ENCODE measurements at places on chromosomes 1 and 21.

DNA sequence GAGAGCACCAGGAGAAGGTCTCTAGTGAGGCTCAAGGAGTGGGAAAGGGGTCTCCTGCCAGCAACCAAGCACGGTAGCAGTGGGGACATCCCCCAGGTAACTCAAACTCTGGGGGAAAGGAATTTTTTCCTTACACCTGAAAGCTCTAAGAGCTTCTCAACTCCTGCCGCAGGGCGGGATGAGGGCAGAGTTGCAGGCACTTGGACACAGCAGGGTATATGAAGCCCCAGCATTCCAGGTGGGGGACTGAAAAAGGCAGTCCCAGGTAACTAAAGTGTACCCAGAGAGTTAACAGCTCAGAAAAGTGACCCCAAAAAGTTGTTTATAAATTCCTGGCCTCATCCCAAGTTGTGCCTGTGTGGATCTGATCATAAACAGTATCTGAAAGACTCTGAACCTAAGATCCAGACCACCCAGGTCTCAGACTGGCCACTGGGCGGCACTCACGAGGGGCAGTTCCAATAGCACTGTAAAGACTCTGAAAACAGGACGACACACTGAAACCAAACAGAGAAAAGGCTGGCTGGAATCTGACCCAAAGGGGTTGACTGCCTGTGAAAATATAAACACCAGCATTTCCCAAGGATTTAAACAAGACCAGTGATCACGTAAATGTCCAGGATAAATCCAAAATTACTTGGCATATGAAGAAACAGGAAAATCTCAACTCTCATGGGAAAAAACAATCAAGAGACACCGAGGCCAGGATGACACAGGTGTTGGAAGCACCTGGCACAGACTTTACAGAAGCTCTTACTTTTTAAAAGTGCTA, 47.5 kb downstream of the HSF2BP start:
- no peak for DNase-seq

GRCh38 chr1:97270508-97271307, 549.1 kb downstream of the PTBP2 start:
- DNase-seq: no peak

GRCh38 chr1:218547957-218548730, 203.0 kb downstream of the TGFB2 start:
- DNase-seq: no peak

DNA sequence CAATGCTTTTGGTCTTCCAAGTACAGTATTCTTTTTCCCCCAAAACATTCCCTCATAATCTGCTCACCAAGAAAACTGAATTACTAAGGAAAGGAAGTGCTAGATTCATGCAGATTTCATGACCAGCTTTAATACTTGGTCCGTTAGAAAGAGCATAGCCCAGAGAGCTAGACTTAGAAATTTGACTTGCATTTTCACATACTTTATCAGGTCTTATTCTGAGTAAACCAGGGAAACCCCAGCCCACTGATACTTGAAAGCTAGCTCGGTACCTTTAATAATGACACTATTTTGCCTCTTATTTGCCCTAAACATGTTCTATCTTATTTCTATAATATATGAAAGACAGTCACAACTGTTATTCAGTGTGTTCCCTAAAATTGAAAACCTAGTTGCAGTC, 204.5 kb downstream of the TTLL7 start:
- no peak for DNase-seq

DNA sequence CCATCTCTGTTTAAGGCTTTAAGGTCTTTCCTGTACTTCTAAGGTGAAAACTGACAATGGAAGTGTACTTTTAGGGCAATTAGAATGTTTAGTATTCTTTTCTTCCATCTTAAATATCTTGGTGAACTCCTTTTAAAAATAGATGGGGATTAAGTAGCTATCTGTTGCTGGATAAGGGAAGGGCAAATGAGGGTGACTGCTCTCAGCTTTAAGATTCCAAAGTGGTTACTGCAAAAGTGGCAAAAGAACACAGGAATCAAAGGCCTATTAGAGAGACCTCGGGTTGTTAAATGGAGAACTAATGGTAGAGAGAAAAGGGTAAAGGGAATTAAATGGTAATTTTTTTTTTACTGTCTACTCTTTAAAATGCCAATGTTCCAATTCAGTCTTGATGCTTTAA, 774.1 kb upstream of the B3GALT2 start:
- no peak for DNase-seq

DNA sequence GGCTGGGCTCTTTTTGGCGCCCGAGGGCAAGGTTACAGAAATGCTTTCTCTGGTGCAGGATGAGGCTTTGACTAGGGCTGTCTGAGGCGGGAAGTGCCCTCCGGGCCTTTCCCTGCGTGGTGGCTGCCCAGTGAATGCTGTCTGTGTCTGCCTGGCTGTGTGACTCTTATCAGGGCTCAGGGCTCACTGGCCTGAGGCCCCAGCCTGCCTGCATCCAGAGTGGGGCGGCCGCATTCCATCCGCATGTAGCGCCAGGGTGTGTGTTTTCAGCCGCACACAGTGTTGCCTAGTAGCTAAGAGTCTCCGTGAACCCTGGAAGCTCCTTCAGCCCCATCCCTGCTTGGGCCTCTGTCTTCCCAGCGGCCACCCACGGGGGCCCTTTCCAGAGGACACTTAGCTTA, 59.1 kb downstream of the FAAP20 start:
- no peak for DNase-seq

- DNase-seq: no peak
Observed at GRCh38 chr1:54268762-54269297, 68.9 kb downstream of the MRPL37 start.

- DNase-seq: no peak
Observed at GRCh38 chr1:168509210-168509609, 34.6 kb downstream of the XCL2 start.

DNA sequence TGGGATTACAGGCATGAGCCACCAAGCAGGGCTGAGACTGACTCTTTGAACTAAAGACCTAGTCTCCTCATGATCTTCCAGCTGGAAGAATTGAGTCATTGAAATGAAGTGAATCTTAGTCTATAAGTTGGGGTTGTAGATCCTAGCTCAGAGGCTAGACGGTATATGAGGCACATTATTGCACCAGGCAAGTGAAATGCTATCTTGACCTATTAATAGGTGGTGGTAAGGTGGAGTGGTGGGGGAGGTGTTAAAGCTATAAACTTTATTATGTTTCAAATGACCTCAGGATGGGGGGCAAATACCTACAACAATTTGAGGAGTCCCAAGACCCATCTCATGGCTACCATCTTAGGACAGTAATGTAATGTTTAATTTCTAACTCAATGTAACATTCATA, 36.8 kb upstream of the SLC16A1 start:
- DNase-seq: no peak

DNA sequence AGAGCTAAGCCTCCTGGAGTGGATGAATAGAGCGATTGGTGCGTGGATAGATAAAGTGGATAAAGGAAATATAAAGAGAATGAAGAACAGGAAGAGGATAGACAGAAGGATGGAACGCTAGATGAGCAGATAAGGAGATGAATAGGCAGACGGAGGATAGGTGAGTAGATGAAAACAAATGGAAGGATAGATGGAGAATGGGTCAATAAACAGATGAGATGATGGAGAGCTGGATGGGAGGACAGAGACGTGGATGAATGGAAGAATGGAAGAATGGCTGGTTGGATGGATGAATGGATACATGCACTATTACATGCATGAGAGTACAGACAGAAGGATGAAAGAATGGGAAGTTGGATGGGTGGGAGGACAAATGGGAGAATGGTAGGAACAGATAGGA, 35.2 kb upstream of the EDN2 start:
- no peak for DNase-seq

DNA sequence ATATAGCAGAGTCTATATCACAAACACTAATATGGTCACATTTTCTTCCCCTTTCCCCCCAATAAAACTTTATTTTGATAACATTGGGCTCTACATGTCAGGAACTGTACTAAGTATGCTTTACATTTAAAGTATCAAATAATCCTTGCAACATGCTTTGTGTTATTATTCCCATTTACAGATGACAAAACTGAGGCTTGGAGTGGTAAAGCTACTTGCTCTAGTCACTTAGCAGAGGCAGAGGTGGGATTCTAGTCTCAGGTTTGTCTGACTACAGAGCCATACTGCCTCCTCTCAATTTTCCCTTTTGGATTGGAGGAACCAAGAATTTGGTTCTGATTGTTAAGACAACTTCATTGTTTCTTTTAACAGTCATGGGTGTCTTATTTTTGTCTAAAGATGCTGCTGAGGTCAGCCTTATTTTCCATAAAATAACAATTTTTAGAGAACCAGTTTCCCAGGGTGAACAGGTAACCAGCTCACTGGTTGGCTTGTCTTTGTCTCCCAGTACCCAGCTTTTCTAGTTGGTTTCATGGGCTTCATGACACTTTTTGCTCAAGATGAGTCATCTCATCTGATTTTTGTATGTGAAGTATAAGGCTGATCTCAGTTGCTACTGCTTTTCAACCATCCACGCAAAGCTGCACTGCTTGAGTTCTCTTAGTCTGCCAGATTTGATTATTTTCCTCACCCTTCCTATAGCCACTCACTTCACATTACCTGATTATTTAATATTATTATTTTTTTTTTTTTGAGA, 81.0 kb upstream of the ARID1A start:
- DNase-seq: no peak

GRCh38 chr1:195568389-195568788, 1039.9 kb downstream of the KCNT2 start:
- DNase-seq: no peak

DNA sequence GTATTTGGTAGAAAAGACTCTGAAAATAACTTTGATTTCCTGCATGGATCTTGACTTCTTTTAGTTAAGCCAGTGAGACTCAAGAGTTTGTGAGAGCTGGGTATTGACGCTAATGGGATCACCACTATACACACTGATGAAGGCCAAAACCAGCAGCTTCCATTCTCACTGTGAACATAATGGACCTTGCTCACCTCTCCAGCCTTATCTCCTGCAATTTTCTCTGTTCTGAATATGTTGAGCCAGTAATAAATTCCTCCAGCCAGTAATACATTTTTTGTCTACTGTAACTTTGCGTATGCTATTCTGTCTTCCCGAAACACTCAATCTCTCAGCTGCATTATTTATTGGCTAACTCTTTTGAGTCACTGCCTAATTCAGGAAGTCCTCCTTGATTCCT, 111.6 kb upstream of the PPP2R5A start:
- DNase-seq: no peak

GRCh38 chr1:9020305-9020704, 5.9 kb downstream of the SLC2A7 start:
- DNase-seq: no peak

GRCh38 chr1:109398343-109399225, 866 bp upstream of the SORT1 start:
- no peak for DNase-seq

DNA sequence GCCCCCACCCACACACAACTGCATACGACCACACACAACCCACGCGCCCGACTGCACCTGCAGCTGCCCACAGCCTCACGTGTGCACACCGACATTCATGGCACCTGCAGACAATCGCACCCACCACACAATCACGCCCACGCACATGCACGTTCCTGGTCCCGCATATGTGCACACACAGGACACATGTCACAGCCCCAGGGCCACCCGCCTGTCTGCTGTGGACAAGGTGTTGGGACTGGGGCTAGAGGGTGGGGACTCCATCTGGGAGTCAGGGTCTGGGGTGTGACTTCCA, 56.4 kb downstream of the ARHGEF16 start:
- no peak for DNase-seq

- DNase-seq: no peak
Observed at GRCh38 chr1:155938220-155938627, 3.2 kb upstream of the RXFP4 start.

- no peak for DNase-seq
Observed at GRCh38 chr1:51172811-51173210, 63.3 kb upstream of the RNF11 start.

DNA sequence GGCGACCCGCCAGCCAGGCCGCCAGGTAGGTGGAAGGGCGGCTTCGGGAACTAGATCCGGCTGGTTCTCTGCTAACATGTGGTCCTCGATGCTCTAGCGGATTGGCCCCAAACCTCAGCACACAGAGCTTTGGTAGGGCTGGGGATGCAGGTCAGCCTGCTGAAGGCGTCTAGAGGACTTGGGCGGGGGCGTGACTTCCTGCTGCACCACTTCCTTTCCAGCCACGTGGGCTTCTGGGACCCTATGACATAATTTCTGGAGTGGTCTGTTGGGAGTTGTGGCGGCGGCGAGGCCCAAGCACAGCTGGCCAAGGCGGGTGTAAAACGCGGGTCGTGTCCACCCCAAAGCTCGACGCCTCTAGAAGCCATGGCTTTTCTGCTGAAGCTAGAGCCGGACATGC, 124.5 kb downstream of the ATF6 start:
- DNase-seq: no peak

GRCh38 chr1:86500714-86501113, 32.0 kb downstream of the CLCA1 start:
- no peak for DNase-seq

- no peak for DNase-seq
Observed at GRCh38 chr1:167973832-167974231, 37.0 kb upstream of the MPC2 start.

DNA sequence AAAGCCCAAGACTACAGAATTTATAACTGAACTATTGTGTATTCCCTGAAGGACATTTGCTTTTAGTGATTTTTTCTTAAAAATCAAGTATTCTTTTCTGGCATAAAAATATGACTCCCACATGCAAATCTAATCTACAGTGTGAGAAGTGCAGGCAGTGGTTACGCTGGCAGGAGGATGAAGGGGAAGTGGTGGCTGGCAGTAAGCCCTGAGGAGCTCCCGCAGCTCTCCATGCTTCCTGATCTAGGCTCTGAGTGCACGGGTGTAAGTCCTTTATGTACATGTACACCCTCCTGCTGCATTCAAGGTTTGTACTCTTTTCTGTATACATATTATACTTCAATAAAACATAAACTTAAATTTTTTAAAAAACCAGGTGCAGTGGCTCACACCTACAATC, 67.5 kb upstream of the PRDX6 start:
- DNase-seq: no peak
